H1 (cell line): ENCODE measurements at places on chromosomes 6 and 20.

DNA sequence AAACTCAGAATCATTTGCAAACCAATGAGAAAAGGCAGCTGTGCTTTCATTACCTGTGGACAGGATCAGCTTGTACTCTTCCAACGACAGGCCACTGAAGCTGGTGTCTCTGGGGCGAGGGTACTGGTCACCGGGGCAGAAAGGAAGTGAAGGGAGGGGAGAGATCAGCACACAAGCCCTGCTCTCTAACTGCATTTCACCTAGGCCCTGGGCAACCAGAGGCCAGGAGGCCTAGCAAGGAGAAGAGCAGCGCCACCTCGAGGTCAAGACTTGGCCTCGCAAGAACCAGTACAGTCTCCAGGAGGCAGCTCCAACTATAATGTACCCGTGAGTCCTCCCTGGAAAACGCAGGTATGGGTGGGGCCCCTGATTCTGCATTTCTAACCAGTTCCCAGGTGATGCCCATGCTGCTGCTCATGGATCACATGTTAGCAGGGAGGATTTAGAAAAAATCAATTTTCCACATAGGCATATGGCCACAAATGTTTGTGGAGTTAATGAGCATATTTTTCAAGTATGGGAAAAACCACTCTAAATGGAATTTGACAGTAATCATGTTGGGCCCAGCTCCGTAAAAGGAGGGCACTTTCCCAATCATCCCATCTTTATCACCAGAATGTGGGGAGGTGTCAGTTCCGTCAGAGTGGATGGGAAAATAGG, 11.0 kb downstream of the UQCC2 start:
- DNase-seq, result peak; percentile 84

DNA sequence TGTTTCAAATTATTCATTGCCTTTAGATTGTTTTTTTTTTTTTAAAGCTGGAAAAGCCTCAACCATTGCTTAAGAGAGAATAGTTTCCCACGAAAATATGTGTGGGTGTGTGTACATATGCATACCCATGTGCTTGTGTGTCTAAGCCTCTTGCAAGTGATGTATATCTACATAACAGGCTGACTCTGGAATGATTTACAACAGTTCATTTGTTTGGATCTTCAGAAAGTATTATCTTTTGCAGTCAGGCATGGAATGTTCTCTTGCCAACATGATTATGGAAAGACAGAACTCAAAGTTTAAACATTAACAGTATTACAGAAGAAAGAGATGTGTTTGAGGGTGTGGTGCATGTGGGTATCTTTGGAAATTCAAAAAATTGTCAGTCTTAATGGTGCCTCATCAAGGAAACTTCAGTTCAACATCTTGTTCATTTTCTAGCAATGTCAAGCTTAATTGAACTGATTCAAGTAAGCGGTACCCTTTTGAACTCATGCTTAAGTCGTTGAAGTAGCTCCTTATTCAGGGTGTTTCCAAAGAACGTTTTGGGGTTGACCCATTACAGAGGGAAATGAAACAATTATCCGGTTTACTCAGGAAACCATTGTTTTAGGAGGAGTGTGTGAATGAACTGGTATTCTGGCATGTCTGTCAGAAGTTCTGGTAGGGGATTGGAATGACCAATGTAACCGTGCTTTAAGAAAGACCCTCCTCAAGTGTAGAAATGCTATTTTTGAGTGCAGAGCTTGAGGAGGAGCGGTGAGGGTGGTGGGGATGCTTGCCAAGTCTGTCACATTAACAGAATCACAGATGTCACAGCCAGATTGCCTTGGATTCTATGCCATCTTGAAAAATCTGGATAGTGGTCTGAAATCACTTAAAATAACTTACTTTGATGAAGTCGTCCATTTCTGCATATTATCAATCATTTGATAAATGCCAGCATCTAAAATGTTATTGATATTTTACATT, 60.3 kb downstream of the ADGRG6 start:
- DNase-seq, result no peak

- no peak for DNase-seq
Measured at GRCh38 chr6:20198775-20199174, 13.5 kb downstream of the MBOAT1 start.

DNA sequence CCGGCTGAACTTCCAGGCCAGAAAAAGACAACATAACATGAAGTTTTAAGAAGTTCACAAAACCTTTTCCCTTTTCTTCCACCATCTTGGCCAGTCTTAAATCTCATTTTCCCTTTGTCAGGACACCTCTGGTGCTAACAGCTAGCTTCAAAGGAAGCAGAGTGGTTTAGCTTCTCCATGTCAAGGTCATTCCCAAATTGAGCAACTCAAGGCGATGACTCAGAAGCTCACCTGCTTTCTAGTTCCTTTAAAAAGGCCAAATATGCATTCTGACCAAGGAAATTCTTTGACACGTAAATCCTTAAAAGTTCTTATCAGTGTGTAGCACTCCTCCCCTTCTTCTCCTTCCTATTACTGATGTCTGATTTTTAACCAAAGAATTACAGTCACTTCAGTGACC, 69.6 kb upstream of the VGLL2 start:
- DNase-seq, result no peak

DNA sequence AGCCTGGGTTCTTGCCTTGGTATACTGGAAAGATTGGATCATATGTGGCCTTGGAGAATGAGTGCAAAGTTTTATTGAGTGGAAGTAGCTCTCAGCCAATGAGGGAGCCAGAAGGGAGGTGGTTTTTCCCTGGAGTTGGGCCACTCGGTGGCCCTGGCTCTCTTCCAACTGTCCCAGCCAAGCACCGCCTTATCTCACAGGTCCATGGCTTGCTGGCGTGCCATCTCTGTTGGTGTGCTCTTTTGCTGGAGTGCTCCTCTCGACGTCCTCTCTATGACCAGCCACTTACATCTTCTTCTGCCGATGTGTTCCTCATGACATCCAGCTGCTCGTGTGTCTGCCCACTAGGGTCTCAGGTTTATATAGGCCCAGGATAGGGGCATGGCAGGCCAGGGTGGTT, 505.9 kb upstream of the SYNCRIP start:
- no peak for DNase-seq

DNA sequence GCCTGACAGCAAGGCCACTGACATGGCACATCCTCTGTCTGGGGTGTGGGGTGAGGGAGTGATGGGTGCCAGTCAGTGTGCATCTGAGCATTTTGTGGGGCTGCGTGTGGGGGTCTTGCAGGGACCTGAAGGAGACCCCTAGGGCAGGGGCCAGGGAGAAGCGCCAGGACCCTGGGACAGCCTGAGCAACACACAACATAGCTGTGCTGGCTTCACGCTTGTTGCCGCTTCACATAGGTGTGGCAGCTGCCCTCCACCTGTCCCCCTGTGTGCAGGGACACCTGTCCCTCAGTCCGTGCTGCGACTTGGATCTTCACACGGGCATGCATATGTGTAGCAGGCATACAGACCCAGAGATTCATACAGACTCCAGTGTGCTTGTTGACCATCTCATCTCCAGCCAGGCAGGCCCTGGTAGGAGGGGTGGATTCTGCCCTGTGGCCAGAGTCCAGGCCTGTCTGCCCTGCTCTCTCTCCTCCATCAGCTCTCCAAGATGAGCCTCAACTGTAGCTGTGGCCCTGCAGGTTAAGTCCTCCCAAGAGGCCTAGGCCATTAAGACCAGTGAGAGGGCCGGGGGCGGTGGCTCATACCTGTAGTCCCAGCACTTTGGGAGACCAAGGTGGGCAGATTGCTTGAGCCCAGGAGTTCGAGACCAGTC, 3.2 kb upstream of the NPBWR2 start:
- no peak for DNase-seq

DNA sequence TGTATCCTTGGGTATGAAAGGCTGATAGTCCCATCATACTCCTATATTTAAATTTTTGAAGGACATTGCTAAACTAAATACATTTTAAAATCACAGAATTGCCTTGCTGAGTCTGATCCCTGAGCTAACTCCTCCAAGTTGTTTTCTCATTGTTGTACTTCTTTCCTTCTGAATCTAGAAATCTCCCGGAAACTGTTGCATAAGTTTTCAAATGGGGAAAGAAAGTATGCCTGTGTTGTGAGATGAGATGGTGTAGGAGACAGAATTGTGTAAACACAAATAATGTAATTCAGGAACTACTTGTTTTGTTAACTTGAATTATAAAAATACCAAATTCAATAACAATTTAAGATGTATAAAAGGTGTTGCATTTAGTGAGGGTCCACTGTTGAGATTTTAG, 7.3 kb downstream of the PNRC1 start:
- no peak for DNase-seq

DNA sequence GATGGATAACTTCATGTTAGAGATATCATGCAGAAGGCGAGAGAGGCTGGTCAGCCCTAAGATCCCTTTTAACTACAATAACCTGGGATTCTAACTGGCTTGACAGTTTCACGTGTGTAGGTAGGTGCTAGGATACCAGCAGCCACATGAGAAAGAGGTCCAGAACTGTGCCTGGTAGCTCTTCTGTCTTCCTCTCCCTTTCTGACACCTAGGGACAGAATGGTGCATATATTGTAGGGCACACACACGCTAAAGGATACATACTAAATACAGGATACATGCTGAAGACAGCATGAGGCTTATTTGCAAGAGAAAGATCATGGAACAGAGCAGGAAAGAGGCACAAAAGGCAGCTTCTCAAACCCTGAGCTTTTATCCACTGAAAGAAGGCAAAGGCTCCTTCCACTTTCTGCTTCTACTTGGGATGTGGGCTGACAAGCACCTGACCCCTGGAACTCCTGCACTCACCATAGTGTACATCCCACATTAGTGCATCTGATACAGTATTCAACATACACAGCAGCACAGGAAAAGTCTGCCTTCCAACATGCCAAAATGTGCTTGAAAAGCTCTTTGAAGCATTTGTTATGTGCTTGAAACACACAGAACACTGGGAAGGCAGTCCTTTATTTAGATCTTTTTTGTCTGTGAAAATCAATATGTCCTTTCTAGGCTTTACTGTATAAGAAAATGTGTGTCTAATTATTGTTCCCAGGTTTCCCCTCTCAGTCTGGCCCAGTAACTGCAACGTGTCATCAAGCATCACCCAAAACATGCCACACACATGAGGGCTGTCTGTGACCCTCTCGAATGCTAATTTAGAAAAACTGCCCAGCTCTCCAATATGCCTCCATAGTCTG, 3.2 kb downstream of the SLC22A23 start:
- no peak for DNase-seq

DNA sequence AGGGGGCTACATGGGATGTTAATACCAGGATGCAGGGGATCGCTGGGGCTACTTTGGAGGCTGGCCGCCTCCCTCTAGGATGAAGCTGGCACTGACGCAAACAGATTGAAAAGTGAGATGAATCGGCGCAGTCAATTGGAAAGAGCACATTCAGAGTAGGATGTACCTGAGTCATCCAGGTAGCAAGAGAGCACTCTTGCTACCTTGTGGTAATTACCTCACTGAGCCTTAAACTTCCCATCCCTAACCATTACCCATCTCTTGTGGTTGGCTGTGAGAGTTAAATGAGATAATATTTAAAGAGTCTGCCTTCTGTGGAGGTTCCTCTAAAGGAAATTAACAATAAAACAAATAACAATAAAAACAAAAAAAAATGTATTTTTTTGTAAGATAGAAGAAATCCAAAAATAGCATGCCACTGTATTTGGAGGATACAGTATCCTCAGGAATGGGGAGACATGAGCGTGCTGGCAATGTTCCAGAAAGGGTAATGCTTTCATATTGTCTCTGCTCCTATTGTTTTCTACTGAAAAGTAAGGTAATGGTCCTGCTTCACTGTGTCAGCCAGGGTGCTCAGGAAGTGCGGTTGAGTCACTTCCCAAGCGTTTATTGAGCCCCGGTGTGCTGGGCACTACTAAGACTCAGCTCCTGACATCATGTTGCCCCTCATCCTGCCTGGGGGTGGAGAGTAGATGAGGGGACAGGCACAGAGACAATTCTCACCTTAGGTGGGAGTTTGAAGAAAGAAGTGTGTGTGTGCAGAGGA, 301.1 kb downstream of the EYA4 start:
- DNase-seq, result no peak

- no peak for DNase-seq
Measured at GRCh38 chr20:44714102-44714700, 968 bp upstream of the CCN5 start.

DNA sequence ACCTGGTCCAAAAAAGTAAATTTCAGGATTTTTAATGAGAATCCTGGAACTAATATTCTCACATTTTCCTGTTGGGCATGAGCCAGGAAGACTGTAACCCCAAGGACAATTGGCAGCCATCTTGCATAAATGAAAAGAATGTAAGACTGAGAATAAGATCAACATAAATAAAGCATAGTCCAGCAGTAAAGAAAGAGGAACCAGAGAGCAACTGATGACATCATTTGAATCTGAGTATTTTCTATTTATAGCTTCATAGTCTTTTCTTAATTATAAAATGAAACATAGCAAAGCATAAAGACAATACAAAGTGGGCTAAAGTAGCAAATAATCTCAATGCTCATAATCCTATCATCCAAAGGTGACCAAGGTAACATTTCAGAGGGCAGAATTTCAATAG, 26.6 kb upstream of the FBXL4 start:
- DNase-seq, result no peak

DNA sequence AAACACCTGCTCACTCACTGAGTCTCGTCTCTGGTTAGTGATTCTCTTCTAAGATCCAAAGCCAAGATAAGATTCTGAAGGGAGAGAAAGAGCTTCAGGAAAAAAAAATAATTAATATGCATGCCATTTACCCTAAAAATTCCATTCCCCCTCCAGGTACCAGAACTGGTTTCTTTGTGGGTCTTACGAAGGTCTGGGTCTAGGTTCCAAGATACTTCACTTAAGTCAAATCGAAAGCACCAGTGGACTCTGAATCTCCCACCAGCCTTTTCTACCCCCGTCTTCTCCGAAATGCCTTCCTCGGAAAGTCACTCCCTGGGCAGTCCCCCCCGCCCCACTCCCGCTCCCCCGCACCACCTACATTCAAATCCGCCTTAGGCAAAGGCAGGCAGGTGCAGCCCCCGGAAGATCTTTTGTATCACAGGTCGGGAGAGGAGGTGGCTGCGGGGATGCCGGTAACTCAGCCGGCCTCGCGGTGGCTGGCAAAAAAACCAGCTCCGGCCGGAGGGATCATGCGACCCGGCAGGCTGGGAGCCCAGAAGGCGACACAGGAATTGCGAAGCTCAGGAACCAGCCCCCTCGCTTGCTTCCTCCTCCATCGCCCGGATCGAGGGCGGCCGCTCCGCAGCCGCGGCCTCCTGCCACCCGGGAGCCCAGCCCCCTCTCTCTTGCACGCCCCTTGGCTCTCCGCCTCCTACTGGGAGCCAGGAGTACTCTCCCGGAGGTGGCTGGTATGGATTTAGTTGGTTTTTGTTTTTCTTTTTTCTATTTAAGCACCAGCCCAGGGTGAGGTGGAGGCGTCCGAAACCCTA, at the start of gene BCL2L1:
BCL2L1 (minus strand) TSS at position 612 of the 812 bp plus-strand sequence. CDS start 650 bp downstream, outside the sequence.
- DNase-seq, result no peak

- no peak for DNase-seq
Measured at GRCh38 chr20:62991196-62991807, 15.5 kb downstream of the BHLHE23 start.
